T-helper 2 cell treated with Interferon-gamma antibody and Interleukin-4, amounts not matched to agents 5 μg/mL and 100 μg/mL, for 36 hours (primary cell): ENCODE measurements at places on chromosomes 6 and 20.

DNA sequence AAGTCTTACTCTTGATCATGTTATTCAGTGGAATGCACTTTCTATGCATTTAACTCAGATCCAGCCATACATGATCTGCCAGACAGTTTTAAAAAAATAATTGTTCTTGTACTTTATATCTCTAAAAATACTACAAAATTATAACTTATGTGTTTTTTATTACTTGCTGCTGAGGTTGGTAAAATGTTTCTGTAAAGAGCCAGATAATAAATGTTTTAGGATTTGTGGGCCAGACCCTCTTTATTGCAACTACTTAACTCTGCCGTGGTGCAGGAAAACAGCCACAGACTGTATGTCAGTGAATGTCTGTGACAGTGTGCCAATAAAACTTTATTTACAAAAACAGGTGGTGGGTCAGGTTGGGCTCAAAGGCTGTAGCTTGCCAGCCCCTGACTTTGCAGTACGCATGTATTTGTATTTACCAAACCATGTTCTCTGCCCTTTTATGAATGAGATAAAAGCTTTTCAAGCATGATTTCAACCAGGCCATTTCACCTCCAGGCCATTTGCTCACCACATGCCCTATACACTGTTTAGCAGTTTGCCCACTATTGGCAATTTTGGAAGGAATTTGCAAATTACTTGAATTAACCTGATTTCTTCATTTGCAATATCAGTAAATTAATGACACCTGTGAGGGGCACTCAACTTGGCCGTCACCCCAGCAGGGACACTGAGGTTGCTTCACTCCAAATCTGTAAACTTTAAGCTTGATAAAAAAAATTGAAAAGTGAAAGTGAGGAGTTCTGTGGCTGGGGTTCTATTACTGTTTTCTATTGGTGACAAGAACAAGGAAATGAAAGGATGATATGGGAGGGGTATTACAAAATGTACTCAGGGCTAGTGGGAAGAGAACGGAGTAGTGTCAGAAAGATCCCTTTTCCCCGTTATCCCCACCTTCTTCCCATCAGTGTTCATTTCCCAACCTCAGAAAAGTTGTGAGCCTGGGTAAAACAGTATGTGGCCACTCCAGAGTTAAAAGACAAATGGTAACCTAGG, 133.4 kb downstream of the CEBPB start:
- H3K4me3 ChIP-seq, result no peak overlapping the region
- no peaks in the 10 kb centered on the region for H3K36me3 ChIP-seq
- H3K27me3 ChIP-seq, result no peaks in the 10 kb centered on the region
- no peaks in the 10 kb centered on the region for H3K4me1 ChIP-seq
- H3K27ac ChIP-seq, result no peak overlapping the region

DNA sequence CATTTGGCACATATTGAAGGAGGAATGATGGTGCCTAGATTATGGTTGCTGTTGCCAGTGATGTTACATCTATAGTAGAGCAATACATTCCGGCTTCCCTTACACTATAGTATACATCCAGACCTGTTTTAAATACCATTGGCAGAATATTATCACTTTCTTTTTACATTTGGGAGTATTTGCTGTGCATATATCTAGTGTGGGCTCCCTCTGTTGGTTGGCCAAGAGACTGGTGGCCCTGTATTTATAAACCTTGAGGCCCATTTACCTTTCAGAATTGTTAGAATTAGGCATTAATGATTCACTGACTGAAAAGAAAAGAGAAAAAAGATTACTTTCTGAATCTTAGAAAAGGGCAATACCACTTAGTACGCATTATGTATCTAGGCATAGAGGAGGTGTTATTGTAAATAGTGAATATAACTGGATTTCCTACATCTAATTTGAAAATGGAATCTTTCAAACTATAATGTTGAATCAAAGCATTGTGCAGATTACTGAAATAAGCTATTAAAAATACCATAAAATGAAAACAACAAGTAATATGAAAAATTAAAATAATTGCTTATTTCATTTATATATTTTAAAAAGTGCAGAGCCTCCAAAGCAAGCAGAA, 628.8 kb upstream of the MAN1A1 start:
- H3K4me1 ChIP-seq, result no peaks in the 10 kb centered on the region
- H3K27ac ChIP-seq, result no peak overlapping the region
- DNase-seq, result no peak

DNA sequence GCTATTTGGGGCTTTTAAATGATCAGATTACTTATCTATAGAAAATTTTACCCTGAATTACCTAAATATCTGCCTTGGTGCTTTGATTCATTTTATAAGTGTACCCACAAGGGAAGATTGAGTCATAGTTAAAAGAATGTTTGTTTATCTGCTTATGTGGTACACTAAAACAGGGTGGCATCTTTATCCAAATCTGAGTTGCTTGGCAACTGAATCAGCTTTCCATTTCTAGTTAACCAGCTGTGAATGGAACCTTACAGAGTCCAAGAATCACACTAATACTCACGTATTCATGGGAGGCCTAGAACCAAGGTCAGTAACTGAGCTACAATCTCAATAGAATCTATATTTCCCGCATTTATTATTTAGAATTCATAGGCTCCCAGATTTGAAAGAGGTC, 44.0 kb upstream of the CAP2 start:
- no peaks in the 10 kb centered on the region for H3K36me3 ChIP-seq
- H3K4me3 ChIP-seq, result no peak overlapping the region
- DNase-seq, result no peak

DNA sequence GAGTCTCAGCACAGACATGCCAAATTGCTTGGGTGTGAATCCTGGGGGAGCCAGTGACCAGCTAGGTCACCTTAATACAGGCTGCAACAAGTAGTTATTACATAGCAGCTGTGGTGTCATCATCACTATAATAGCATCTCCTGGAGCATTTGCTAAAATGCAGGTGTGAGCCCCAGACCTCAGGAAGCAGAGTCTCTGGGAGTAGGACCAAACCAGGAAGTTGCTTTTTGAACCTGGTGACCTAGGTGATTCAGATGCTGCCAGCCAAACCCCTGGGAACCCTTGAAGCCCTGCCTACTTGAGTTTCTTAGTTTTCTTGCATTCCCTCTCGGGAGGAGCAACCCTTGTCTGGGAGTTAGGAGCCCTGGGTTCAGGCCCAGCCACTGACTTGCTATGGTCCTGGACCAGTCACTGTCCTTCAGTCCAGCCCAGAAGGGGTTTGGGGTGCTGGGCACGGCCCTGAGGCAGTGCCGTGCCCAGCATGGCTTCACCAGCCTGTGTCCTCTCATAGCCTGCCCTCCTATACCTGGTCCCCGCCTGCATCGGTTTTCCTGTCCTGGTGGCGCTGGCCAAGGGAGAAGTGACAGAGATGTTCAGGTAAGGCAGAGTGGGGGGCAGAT, 39.3 kb upstream of the ID1 start:
- H3K4me3 ChIP-seq, result no peak overlapping the region
- no peak overlapping the region for H3K27ac ChIP-seq
- no peaks in the 10 kb centered on the region for H3K27me3 ChIP-seq
- peaks cover 7% of the 10 kb centered on the region for H3K4me1 ChIP-seq

- DNase-seq, result no peak
- H3K27ac ChIP-seq, result no peak overlapping the region
- H3K4me3 ChIP-seq, result no peak overlapping the region
- no peaks in the 10 kb centered on the region for H3K4me1 ChIP-seq
- H3K27me3 ChIP-seq, result no peaks in the 10 kb centered on the region
- H3K36me3 ChIP-seq, result no peaks in the 10 kb centered on the region
Measured at GRCh38 chr6:68730291-68731054, 95.4 kb downstream of the ADGRB3 start.

DNA sequence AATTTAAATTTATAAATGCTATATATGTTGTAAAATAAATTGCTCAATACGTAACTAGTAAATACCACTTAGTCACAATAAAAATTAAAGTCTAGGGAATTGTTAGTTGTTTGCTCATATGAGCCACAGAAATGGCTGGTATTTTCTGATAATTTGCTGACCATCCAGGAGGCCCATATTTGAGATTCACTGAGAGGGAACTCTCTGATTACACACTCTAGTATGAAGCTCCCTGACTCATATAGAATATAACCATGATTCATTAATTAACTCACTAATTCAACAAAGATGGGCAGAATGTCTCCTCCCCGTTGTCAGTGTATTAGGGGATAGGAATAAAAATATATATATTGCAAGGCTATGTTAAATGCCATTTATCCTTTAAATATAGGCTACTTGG, 46.6 kb upstream of the TMEM30A start:
- H3K4me3 ChIP-seq, result no peak overlapping the region
- H3K4me1 ChIP-seq, result no peaks in the 10 kb centered on the region
- peaks cover 11% of the 10 kb centered on the region for H3K27me3 ChIP-seq
- no peak overlapping the region for H3K27ac ChIP-seq
- DNase-seq, result no peak

DNA sequence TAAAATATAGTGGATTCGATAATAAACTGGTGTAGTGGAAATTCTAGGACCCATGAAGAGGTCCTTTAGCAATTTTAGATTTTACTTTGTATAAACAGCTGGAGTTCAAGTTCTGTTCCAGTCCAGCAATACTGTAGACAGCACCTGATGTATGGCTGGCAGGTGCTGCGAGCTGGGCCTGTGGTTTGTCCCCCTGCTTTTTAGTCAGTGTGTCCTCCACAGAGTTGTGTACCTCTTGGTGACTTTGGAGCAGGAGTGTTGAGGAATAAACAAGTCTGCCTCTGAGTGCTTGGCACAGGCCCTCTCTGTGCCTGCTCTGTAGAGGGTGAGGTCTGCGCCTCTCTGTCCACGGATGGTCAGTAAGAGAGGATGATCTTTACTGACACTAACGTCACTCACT, 13.8 kb downstream of the STX16 start:
- no peak for DNase-seq
- no peaks in the 10 kb centered on the region for H3K27me3 ChIP-seq
- H3K36me3 ChIP-seq, result peaks cover 55% of the 10 kb centered on the region
- H3K4me3 ChIP-seq, result no peak overlapping the region
- H3K27ac ChIP-seq, result peak overlapping the region; percentile 38

GRCh38 chr6:88179692-88180091, 13.5 kb upstream of the CNR1 start:
- DNase-seq, result no peak
- peaks cover 3% of the 10 kb centered on the region for H3K27me3 ChIP-seq
- no peaks in the 10 kb centered on the region for H3K36me3 ChIP-seq
- H3K27ac ChIP-seq, result no peak overlapping the region

- H3K4me1 ChIP-seq, result no peaks in the 10 kb centered on the region
- DNase-seq, result no peak
- no peak overlapping the region for H3K27ac ChIP-seq
- no peaks in the 10 kb centered on the region for H3K36me3 ChIP-seq
- no peak overlapping the region for H3K4me3 ChIP-seq
Measured at GRCh38 chr20:60147004-60147403, 188.8 kb downstream of the CDH26 start.

DNA sequence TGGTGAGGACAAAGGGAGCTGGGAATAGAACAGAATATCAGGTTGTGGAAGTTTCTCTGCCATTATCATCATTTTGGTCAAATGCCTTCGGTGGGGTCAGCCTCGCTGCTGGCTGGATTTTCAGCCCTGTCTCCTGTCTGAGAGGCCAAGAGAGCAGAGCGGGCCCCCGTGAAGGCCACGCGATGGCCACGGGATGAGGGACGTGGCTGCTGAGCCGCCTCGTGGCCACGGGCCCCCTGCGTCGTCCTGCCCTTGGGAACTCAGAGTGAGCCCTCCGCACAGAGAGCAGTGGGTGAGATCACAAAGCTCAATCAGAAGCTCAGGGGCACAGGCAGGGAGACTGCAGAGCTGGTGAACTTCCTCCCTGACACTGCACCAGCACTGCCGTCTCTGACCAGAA, 363.7 kb downstream of the CDH4 start:
- H3K4me3 ChIP-seq, result no peak overlapping the region
- H3K27ac ChIP-seq, result no peak overlapping the region
- no peak for DNase-seq
- no peaks in the 10 kb centered on the region for H3K36me3 ChIP-seq
- no peaks in the 10 kb centered on the region for H3K27me3 ChIP-seq

DNA sequence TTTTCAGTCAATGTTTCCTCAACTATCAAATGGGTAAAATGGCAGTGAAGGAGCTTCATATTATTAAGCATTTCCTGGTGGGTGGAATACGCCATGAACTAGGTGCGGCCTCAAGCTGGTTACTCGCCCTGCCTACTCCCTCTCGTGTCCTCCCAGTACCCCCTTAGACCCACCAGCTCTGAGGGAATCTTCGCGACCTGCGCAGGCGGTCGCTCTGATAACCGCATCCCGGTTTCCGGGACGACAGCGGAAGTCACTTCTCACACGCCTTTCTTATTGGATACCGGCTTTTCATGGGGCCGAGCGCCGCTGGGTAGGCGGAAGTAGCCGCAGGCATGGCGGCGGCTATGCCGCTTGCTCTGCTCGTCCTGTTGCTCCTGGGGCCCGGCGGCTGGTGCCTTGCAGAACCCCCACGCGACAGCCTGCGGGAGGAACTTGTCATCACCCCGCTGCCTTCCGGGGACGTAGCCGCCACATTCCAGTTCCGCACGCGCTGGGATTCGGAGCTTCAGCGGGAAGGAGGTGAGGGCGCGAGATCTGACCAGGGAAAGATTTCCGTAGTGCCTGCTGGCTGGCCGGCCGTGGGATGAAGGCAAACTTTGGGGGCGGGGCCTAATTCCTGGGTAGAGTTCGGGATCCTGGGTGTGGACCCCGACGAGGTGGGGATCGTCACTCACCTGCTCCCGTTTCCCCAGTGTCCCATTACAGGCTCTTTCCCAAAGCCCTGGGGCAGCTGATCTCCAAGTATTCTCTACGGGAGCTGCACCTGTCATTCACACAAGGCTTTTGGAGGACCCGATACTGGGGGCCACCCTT, at the start of gene PIGT:
TSS of gene PIGT (plus strand) at position 320 of the 816 bp plus-strand sequence. CDS start at position 336, 16 bp downstream.
- H3K4me1 ChIP-seq, result peaks cover 27% of the 10 kb centered on the region
- H3K27ac ChIP-seq, result peak within 1 kb of the TSS; percentile 90
- H3K36me3 ChIP-seq, result peaks cover 24% of the 10 kb centered on the region
- DNase-seq, result peak; percentile 89
- H3K4me3 ChIP-seq, result peak within 1 kb of the TSS; percentile 94

DNA sequence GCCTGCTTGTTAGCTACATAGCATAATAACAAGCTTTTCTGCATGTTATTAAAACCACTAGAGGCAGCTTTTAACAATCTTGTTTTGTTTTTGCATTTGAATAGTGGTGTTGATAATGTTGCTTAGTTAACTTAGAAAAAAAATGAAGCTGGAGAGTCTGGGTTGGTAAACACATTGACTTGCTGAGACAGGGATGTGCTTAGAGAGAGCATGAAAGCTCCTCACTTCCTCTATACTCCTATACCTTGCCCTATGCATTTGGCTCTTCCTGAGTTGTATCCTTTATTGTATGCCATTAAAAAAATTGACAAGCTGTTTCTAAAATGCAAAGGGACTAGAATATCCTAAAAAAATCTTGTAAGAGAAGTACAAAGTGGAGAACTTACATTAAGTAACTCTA, 13.6 kb downstream of the FAM83B start:
- H3K4me3 ChIP-seq, result no peak overlapping the region
- H3K36me3 ChIP-seq, result no peaks in the 10 kb centered on the region
- H3K27ac ChIP-seq, result no peak overlapping the region
- H3K4me1 ChIP-seq, result no peaks in the 10 kb centered on the region

DNA sequence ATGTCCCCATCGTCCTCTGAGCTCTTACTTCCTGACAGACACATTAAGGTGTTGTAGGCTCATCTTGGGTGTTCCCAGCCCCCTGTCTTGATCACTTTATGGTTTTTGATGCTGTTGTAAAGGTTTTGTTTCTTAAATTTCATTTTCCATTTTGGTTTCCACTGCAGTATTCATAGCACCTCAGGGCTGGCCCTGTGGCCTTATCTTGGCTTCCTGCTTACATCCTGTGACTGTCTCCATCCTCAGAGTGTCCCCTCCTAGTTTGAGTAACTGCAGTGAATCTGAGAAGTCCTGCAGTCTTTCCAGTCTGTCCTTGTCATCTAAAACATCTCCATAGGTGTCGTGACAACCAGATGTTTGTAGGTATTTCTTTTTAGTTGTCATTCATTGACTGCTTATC, 50.9 kb downstream of the JARID2 start:
- peak; percentile 66 for DNase-seq
- no peaks in the 10 kb centered on the region for H3K27me3 ChIP-seq
- H3K36me3 ChIP-seq, result peaks cover 34% of the 10 kb centered on the region
- H3K4me3 ChIP-seq, result peak overlapping the region; percentile 81
- H3K4me1 ChIP-seq, result peaks cover 83% of the 10 kb centered on the region
- H3K27ac ChIP-seq, result peak overlapping the region; percentile 95
